ENCODE measurements at places on chromosomes 2 and 18.

DNA sequence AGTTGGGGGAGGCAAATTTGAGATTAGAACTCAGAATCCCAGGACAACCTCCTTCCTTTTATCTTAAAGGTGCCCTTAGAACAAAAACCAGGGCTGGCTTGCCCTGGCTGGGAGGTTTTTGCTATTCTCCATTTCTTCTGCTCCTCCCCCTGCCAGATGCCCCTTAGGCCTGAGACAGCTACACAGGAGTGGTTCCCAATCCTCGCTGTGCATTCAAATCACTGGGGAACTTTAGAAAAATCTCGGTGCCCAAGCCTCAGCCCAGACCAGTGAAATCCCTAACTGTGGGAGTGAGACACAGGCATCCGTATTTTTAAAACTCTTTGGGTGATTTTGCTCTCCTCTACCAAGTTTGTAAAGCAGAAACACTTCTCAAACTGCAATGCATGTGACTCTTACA lies 38.8 kb downstream of the LBH start:
- peak; percentile 4 for DNase-seq

- DNase-seq: peak; percentile 94
Measured at GRCh38 chr18:55856229-55856628, 268.2 kb upstream of the TCF4 start.

DNA sequence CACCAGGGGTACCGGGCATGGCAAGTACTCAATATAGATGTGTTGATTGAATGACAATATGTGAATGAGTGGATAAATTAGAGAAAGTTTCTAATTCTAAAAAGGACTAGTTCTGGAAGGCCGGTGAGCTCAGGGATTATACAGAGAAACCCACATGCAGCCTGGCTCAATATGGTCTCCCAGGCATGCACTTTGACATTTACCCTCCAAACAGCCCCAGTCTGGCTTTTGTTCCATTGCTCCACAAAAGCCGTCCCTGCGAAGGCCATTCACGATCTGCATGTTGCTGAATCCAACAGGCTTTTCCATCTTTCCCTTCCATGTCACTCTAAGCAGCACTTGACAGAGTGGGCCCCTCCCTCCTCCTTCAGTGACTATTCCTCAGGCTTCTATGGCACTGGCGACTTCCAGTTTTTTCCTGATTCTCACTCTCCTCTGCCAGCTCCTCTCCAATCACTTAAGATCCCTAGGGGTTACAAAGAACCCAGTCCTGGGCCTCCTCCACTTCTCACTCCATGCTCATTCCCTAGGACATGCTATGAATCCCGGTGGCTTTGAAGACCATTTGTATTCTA lies 266.7 kb downstream of the AFF3 start:
- DNase-seq: no peak

- DNase-seq: no peak
Measured at GRCh38 chr2:239313776-239314175, 87.0 kb downstream of the HDAC4 start.

DNA sequence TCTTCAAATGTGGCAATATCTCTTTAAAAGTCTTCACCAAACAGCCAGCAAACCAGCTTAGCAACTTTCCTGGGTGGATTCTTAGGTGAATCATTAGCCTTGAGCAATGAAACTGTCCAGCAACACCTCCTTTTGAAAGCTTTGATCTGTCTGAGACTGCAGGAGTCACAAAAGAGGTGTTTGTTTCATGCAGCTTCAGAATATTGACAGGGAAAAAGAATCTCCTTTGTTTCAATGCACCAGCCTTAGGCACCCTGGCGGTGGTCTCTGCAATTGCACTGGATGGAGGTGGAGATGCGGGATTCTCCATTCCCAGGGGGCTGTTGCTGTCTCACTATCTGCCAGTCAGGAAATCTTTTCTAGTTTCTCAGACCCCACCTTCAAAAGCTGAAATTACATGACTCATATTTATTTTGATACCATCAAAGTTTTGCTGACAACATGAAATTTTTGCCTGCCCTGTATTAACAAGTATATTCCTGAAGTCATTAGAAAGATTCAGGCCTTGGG lies 76.0 kb upstream of the DSG1 start:
- DNase-seq: peak; percentile 95

Data from islet precursor cell (in vitro differentiated cells).